ENCODE measurements at places on chromosomes 2 and 18.

- no peak for DNase-seq
Observed at GRCh38 chr2:1915196-1915595, 170.9 kb upstream of the PXDN start.

DNA sequence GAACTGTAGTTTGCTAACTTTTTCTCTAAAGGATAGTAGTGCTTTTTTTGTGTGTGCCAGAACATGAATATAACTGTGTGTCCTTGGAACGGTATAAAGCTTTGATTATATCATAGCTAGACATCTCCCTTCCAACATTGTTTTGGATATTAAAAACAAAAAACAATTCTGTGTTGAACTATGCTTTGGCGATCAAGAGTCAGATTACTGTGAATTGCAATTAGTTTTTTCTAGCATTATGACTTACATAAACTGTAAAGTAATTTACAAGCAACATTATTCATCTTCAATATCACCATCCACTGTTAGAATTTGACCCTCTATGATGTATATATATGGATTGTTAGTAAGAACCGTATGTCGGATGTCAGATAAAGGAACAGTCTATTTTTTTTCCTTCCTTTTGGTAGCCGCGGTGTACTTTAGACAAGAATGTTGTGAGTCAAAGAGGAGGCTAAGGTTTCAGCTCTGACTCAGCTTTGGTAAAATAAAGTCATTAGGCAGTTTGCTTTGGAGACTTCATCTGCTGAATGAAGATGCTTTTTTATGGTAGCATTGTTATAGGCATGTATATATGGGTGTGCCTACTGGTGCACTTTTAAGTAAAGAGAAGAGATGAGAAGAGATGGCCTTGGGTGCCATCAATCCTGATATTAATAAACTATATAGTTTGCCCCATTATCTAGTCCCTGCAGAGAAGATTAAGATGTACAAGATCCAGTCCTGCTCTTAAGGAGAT, 76.4 kb downstream of the LTBP1 start:
- no peak for DNase-seq

DNA sequence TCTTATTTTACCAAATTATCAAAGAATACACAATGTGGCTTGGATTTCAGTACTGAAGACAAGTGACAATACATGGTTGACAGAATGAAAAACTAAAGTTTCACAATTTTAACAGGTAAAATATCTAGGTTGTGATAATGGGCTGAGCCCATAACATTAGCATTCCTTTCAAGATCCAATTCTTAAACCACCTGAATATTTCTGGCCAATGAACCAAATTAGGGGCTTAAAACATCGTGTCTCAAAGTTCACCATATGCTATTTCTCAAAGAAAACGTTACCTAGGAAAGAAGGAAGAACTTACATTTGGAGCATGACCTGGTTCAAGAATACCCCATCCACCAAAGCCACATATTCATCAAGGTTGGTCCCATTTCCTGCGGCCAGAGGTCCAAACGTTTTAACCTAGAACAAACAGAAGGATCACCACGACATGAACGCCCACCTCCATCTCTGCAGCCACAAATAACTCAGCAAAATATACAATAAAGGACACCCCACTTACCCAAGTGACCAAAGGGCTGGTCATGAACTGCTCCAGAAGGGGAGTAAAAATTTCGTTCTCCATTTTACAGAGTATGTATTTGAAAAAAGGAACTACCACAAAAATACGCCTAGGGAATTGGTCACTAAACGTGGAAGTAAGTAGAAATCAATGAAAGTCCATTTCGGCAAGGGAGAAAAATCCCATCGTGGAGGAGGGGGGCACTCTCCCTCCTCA, 984 bp downstream of the CCDC88A start:
- DNase-seq: no peak

DNA sequence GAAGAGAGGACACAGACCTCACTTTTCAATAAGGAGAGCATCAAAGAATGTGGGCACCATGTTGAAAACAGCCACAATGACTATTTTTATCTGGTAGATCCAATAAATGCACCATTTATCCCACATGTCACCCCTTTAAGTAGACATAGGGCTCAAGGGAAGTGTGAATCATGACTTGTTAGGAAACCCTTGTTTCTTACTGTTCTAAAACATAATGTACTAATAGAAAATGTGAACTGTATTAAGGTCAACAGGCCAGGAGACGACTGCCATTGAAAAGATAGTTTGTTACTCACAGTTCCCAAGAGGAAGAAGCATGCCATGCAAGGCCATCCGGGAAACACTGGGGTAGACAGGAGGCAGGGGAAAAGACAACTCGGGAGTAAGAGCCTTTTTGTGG, 137.7 kb downstream of the EN1 start:
- DNase-seq: no peak

DNA sequence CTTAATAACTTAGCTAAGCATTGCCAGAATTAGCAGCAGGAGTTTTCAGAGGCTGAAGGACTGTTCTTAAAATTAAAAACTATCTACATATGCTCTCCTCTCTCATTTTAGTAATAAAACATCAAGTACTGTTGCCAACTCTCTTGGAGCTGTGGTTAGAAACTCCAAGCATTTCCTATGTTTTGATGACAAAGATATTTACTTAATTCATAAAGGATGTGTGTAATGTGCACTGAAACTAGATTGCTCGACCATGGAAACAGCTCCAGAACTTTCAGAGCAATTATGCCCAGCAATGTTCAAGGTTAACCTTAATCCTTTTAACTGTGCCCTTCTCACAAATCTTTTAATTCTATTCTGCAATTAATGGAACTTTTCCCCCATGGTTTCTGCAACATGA, 8.4 kb downstream of the GRP start:
- DNase-seq: no peak

Measured in stimulated activated CD4-positive, alpha-beta T cell treated with anti-CD3 and anti-CD28 coated beads, TNF-alpha, amount 100 ng/mL, for 4 hours (primary cell).